Fibroblast of the conjunctiva (primary cell): ENCODE measurements at places on chromosomes 7 and 10.
A peak's percentile ranks its signal among the peaks of the same experiment; 100 is the strongest.

DNA sequence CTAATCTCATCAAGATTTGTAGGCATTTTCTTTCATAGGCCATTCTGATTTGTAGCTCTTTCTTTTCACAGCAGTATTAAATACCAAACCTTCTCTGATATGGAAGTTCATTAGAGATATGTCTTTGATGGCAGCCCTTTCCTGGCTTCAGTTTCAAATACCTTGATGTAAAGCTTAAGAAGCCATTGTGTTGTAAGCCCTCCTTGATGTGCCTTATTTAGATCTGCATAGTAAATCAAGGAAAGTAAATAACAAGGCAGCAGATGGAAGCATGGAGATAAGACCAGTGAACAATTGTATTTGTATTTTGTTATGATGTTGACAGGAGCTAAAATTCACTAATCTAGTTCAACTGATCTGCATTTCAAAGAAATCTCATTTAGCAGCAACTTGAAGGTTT is 234.9 kb upstream of the PPP1R3A start:
- DNase-seq: no peak

DNA sequence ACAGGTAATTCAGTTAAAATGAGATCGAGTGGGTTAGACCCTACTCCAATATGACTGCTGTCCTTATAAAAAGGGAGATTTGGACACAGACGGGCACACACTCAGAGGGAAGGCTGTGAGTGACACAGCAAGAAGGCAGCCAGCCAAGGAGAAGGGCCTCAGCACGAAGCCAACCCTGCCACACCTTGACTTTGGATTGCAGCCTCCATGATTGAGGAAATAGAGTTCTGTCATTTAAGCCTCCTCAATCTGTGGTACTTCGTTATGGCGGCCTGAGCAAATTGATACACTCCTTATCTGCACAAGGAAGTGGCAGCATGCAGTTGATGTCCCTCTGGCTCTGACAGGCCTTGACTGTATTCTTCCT is 43.8 kb downstream of the SH2D4B start:
- no peak for DNase-seq

- DNase-seq: no peak
Observed at GRCh38 chr10:126017961-126018560, 121.7 kb downstream of the FANK1 start.

DNA sequence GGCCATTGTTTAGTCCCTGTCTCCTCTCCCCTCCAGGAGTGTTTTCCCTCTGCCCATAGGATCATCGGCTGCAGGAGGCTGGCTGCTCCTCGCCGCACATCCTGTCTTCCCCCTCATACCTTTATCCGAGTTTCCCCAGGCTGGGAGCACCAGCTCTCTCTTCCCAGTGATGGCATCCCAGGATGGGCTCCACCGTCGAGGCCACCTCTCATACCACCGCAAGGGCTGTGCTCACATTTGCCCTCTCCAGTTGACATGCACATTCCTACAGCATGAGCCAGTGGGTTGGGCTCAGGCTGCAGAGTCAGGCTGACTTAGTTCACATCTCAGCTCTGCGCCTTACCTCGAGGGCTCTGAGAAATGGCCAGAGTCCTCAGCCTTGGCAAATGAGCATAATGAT is 12.1 kb downstream of the HKDC1 start:
- peak; percentile 26 for DNase-seq

GRCh38 chr7:93551063-93551895 is 23.2 kb downstream of the CALCR start:
- DNase-seq: peak; percentile 38

- no peak for DNase-seq
Observed at GRCh38 chr10:99631496-99631895, 11.3 kb upstream of the SLC25A28 start.

DNA sequence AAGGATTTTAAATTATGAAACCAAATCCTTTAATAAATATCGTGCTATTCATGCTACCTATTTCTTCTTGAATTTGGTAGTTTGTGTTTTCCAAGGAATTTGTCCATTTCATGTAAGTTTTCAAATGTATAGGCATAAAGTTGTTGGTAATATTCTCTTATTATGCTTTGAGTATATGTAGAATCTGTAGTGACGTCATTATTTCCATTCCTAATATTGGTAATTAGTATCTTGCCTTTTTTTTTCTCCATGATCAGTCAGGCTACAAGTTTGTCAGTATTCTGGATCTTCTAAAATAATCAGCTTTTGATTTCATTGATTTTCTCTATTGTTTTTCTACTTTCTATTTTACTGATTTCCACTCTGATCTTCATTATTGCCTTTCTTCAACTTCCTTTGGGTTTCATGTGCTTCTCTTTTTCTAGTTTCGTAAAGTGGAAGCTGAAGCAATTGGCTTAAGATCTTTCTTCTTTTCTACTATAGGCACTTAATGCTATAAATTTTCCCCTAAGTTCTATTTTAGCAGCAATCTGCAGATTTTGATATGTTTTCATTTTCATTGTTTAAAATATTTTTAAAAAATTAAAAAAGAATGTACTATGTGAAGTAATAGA is 156.5 kb upstream of the HDAC9 start:
- no peak for DNase-seq

GRCh38 chr10:76311752-76312636 is 880.6 kb downstream of the LRMDA start:
- no peak for DNase-seq

- no peak for DNase-seq
Observed at GRCh38 chr7:128385988-128386925, 23.5 kb downstream of the IMPDH1 start.

- no peak for DNase-seq
Observed at GRCh38 chr10:6396226-6396625, 183.8 kb downstream of the PRKCQ start.

DNA sequence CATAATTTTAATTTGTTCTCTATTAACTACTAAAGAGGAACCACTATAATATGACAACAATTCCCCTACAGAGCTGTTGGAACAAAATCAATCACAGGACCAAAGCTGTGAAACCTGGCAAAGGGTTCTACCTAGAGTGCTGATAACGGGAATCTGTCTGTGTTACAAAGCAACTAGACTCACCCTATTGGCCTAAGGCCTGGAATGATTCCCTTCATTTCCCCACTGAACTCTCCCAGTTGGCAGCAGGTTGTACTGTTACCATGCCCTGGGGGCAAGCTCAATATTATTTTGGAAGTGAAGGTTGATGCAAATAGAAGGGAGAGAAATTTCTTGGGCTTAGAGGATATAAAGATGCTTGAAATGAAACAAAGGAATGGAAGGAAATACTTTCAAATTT is 81.8 kb downstream of the SEMA3A start:
- DNase-seq: no peak

DNA sequence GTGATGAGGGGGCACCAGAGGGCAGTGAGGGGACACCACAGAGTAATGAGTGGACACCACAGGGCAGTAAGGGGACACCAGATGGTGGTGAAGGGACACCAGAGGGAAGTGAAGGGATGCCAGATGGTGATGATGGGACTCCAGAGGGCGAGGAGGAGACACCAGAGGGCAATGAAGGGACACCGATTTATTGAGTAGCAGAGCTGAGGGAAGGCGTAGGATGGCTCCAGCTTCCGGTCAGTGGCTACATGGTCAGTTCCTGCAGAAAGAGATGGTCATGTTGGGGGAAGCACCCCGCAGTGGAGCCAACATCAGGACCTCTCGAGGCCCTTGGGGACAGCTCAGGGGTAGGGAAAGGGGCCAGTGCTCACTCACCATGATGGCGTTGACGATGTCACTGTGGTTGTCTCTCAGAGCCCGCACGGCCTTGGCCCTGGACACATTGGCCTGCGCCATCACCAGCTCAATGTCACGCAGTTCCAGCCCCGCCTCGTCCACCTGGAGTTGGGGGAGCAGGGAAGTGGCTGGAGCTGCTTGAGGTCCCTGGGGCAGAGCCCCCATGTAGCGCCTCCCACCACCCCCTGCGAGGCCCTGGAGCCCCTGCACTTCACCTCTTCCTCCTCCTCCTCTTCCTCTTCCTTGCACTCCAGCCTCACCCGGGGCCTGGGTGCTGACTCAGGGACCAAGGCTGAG is 8.4 kb downstream of the NACAD start:
- DNase-seq: no peak

DNA sequence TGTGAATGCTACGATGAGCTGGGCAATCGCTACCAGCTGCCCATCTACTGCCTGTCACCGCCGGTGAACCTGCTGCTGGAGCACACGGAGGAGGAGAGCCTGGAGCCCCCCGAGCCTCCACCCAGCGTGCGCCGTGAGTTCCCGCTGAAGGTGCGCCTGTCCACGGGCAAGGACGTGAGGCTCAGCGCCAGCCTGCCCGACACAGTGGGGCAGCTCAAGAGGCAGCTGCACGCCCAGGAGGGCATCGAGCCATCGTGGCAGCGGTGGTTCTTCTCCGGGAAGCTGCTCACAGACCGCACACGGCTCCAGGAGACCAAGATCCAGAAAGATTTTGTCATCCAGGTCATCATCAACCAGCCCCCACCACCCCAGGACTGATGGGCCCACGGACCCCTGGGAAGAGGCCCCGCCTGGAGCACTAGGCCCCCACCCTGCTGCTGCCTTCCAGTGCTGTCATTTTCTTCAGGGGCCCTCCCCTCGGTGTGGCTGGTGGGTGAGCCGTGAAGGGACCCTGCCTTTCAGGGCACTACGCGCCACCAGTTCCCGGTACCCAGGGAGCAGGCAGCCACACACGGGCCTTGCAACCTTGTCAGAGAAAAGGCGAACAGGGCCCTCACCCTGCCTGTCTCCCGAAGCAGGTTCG is 2.3 kb upstream of the ANKRD2 start:
- DNase-seq: no peak

GRCh38 chr10:60532696-60533468 is 143.2 kb upstream of the ANK3 start:
- no peak for DNase-seq

- no peak for DNase-seq
Observed at GRCh38 chr10:109480836-109481235, 442.5 kb downstream of the XPNPEP1 start.

DNA sequence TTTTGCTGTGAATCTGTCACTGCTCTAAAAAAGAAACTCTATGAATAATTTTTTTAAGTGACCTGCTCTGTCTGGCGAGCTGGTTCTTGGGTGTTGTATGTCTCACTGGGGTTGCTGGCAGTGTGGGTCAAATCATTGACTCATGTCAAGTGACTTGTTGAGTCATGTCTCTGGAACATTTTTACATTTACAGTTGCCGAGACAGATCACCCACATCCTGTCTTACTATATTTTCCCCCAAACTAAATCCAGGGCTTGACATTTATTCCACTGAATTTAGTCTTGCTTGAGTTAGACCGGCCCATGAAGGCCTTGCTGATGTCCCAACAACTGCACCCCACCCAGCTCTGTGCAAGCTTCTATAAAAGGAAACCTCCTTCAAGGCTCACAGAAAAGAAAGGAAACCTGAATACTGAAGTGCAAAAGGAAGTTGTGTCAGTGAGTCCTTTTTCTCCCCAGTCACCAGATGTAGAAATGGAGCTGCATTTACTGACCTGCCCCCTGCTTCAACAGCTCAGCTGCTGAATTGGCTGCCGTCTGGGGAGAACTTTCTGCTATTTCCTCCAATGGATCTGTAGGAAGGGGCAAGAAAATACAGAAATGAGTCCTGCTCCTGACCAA is 290.3 kb downstream of the TNS3 start:
- DNase-seq: peak; percentile 63

DNA sequence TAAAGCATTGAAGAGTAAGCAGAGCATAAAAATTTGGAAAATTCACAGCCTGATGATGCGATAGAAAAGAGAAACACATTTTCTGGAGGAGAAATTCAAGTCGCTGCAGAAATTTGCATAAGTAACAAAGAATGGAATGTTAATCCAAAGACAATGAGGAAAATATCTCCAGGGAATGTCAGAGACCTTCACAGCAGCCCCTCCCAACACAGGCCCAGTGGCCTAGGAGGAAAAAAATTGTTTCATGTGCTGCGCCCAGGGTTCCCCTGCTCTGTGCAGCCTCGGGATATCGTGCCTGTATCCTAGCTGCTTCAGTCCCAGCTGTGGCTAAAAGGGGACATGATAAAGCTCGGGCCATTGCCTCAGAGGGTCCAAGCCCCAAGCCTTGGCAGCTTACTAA is 206.8 kb downstream of the TPK1 start:
- no peak for DNase-seq

DNA sequence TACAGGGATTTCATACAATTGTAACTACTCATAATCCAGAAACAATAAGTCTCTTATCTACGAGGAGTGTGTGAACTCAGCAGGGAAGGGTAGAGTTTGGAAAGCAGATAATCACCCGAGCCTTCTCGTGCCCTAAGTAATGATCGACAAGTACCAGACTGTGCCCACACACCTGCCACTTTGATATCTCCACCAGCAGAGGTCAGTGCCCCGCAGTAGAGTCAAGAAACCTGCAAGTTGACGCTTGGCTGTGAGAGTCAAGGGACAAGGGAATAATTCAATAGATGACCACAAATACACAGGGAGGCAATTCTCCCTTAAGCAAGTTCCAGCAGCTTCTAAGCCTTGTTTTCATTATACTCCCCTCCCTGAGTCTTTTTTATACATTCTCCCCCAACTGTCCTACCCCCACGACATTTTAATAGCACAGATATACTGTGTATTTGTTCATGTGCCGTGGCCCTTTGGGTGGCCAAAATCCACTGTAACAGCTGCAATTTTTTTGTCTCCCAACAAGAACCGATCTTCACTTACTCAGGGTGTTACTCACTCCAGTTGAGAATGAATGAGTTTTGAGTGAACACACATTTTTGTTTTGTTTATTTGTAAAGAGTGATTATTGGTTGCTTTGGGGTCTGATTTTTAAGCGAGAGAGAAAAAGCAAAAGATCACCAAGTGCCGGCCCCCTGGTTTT is 106.9 kb upstream of the RHEB start:
- DNase-seq: no peak

- no peak for DNase-seq
Observed at GRCh38 chr7:5700391-5700985, 81.0 kb downstream of the RNF216 start.

DNA sequence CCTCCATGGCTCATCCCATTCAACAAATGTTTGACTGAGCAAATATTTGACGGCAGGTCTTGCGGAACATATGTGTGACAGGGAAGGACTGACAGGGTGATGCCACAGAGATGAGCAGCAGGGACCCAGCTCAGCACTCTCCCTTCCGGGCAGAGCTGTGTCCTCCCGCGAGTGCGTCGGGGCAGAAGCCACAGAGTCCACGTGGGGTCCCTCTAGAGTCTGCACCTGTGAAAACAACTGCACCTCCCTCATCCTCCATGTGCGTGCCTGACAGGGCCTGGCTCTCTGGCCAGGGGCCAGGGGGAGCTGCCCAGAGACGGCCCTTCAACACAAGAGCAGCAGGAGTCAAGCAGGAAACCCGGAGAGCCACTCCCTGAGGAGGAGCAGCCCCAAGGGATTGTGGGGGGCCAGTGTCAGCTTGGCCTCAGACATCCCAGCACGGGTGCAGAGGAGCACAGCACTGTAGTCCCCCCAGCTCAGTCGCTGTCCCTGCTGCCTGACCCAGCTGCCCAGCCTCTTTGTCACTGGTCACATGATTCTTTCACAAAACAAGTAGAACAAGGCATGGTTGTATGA is 83.6 kb upstream of the TMEM72 start:
- DNase-seq: no peak
